ENCODE measurements at places on chromosomes 2 and 18.
A peak's percentile ranks its signal among the peaks of the same experiment; 100 is the strongest.

- peak; percentile 91 for DNase-seq
Observed at GRCh38 chr2:164840930-164841718, 499 bp downstream of the COBLL1 start.

DNA sequence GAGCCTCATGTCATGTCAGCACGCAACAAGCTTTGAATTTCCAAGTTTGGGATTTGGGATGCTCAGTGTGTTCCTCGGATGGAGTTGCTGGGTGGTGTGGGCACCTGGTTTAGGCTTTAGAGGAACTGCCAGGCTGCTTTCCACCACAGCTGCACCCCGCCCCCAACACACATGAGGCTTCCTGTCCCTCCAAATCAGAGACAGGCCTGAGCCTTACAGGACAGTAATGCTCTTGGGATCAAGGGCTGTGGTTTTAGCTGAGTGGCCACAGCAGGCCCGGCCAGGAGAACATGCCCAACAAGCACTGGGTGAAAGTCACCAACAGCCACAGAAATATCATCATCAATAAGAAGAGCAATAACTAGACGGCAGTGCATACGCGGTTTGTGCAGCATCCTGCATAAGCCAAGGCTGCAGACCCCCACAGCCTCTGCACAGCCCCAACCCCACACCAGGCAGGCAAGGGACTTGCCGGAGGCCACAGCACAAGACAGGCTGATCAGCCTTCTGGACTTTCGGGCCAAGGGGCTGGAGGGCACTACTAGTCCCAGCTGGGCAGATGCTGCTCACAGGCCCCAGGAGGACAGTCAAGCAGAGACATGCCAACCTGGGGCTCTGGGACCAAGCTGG lies 29.7 kb upstream of the GPC1 start:
- peak; percentile 74 for DNase-seq

- DNase-seq = peak; percentile 83
Observed at GRCh38 chr2:120398996-120399888, 53.3 kb downstream of the INHBB start.

DNA sequence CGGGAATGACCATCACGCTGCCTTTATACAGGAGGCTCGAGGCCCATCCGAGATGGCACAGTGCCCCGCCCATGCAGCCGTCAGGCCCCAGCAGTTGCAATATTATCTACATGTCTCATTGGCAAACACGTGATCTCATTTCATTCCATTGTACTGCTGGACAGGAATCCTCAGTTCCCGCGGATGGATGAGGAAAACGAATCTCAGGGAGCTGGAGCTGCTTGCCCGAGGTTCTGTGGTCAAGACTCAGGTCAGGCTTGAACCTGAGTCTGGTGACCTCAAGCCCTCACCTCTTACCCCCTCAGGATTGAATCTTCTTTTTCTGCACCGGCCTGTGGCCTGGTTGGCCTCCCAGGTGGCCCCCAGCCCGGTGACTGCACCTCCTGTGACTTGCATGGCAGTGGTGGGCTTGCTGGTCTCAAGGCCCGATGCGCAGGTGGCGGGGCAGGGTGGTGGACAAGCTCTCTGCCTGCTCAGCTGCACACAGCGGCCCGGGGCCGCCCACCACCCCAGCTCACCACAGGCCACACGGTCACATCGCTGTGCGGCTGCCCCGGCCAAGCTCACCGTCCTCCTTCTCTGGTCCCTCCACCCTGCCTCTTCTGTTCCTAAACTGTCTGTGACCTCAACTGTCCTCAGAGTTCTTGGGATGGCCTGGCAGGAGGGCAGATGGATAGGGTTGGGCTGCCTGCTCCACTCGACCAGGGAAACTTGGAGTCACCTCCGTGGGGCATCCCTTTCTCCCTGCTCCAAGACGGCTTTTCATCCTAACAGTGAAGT lies 52.0 kb upstream of the HS6ST1 start:
- DNase-seq = peak; percentile 84

DNA sequence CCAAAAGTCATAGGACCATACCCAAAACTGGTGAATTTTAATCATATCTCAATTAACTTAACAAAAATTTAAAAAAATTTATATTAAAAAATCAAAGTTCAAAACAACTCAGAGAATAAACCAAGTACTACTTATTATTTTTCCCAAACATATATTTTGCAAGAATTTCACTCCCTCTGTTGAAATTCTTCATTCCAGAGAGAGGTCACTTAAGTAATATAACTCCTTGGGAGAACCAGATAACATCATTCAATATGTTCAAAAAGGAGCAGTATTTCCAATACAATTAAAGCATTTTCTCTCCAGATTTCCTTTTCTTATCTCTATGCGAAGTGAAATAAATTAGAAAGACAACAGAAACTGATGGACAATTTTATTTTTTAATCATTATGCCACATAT lies 165.9 kb upstream of the RND3 start:
- DNase-seq = no peak

DNA sequence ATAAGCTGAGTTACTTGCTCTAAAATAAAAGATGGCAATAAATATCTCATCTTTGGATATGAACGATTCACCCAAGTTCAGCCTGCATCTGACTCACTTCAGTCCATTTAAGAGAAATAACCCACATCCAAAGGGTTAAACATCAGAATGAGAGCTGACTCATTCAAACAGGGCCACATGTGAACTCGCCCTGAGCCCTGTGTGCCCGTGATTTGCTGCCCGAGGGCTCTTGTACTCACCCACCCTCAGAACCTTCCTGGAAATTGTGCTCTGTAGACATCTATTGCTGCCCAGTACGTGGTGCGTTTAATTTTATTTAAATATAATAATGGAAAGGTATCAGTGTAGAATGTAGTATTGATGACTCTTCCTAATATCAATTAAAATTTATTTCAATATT lies 66.9 kb upstream of the RBM44 start:
- DNase-seq = no peak

DNA sequence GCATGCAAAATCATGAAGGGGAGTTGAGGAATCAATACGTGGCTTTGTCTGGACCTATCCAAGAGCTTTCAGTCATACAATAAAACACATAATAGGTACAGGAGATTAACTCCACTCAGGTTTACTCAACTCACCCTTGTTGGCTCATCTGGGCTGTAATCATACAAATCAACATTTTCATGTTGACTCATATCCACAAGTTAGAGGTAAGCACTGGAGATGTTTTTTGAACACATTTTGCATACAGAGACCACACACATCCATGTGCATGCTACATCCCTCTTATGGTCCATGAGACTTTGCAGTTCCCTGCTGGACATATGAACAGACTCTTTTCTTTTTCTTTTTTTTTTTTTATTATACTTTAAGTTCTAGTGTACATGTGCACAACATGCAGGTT lies 336.9 kb upstream of the PIK3C3 start:
- no peak for DNase-seq

DNA sequence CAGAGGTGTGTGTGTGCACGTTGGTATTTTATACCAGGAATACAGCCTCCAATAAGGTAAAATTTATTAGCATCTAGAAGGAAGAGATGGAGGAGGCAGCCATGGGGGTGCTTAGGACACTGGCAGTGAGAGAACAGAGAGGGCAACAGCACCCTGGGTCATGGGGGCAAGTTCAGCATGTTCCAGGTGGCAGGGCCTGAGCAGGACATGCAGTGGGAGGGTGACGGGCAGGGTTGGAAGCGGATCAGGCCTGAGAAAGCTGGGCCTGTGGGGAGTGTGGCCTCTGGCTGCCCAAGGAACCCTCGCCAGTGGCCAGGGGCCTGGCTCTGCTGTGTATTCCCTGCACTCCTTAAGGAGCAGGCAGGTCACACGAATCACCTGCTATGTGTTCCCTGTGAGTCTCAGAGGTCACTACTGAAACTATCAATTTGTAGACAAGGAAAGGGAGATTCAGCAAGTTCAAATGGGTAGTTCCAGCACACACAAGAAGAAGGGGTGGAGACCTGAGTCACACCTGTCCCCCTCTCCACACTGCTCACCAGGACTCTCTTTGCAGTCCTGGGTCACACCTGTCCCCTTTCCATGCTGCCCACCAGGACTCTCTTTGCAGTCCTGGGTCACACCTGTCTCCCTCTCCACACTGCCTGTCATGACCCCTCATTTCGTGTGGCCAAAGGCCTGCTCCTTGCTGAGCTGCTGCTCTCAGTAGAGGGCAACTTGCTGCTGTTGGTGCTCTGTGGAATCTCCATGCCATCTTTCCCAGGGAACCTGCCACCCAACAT lies 463.9 kb upstream of the HS6ST1 start:
- peak; percentile 85 for DNase-seq

DNA sequence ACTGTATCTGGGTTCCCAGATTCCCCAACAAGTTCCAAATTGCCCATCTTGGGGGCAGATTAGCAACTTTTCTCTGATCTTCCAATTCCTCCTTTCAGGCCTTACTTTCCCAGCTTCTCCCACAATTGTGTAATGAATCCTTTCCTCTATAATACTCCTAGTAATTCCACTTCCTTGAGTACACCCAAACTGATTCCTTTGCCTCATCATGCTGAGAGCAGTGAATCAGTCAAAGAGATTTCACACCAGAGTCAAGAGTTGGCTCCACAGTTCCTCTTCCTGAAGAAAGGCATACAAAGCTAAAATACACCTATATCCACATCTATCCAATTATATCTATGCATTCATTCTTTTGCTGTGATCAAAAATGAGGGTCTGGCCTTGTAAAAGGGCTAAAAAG lies 28.6 kb upstream of the DAPL1 start:
- DNase-seq = no peak

GRCh38 chr18:2451556-2451955 lies 119.7 kb downstream of the METTL4 start:
- DNase-seq = no peak

DNA sequence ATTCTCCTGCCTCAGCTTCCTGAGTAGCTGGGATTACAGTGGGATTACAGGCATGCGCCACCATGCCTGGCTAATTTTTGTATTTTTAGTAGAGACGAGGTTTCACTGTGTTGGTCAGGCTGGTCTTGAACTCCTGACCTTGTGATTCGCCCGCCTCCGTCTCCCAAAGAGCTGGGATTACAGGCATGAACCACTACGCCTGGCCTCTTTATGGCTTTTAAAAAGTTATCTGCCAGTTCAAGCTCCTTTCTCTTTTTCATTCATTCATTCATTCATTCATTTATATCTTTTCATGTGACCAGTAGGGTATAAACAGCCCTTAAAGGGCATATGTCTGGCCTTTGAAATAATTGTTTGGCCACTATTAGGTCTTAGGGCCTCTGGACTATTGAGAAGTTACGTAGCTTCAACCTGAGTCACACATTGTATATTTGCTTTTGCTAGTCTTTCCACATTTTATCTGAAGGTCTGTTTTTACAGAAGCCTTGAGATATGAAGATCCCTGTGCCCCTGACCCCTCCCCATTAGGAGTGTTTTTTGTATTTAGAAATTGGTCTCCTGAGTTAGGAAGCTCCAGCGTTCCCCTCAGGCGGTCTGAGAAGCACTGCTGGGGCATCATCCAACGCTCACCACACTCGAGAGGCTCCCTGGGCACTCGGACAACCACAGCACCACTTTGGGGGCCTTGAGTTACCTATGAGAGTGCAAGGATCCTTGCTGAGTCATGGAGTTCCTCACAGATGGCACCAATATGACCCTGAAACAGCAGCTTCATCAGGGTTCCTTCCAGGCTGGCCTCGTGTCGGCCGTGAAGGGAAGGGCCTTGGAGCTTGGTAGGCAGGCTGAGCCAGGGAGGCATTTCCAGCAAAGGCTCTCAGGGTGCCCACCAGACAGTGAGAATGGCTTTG lies 21.8 kb downstream of the FZD5 start:
- no peak for DNase-seq

- no peak for DNase-seq
Observed at GRCh38 chr2:151973901-151974199, 125.0 kb downstream of the CACNB4 start.

GRCh38 chr18:68925268-68925667 lies 127.4 kb downstream of the CCDC102B start:
- DNase-seq = no peak

DNA sequence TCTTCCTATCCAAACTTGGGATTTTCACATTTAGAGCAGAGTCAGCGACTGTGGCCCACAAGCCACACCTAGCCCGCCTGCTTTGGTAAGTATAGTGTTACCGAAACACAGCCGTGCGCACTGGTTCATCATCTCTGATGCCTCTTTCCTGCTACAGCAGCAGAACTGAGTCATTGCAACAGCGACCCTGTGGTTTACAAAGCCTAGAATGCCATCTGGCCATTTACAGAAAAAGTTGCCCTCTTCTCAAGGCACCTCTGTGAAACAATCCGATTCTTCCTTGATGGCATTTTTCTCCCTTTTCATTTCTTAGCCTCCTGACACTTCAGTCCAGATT lies 10.7 kb upstream of the IAH1 start:
- DNase-seq = no peak

DNA sequence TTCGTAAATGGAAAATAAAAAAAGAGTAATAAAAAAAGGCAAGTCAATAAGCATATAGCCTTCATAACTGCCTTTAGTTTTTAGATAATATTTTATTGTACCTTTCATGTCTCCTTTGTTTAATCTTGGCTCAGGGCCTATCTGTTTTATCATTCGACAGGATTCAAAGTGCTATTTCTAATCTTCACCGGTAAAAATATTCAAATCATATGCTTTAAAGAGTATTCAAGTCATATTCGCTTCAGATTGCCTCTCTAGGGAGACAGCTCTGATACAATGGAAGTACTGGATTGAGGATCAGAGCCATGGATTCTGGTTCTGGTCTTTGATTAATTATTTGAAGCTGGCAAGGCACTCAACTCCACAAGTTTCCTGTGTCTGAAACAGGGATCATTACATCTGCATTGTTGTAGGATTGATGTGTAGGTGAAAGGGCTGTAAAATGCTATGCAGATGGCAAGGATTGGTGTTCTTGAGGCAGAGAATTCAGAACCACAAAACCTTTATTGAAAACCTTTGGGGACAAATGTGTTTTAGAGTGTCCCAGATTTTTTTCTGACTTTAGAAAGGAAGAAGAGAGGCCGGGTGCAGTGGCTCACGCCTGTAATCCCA lies 84.3 kb upstream of the RAPH1 start:
- no peak for DNase-seq

GRCh38 chr18:60180671-60181070 lies 191.9 kb downstream of the MC4R start:
- DNase-seq = no peak

GRCh38 chr2:126915903-126916302 lies 17.2 kb downstream of the TEX51 start:
- DNase-seq = peak; percentile 37
